ENCODE measurements at places on chromosomes 6 and 20. TPM values are rescaled to one million over a fixed set of nuclear protein-coding genes. Genes with fewer than 3 reads are reported as not detected.

DNA sequence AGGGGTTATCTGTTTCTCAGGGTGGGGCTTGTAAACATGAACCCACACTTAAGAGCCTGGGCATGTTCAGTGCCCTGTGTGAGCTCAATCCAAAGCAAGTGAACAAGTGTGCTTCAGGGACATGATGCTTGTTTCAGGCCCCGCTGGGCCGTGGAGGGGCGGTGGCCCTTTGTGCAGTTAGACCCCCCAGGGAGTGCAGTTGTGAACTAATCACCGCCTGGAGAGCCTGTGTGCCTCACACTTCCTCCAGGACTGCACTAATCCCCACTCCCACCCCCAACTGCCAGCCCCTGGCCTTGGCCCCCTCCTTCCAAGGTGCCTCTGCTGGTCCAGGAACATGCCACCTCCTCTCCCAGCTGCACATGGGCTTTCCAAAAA, 58.1 kb downstream of the RREB1 start:
- ATAC-seq, result no peak

DNA sequence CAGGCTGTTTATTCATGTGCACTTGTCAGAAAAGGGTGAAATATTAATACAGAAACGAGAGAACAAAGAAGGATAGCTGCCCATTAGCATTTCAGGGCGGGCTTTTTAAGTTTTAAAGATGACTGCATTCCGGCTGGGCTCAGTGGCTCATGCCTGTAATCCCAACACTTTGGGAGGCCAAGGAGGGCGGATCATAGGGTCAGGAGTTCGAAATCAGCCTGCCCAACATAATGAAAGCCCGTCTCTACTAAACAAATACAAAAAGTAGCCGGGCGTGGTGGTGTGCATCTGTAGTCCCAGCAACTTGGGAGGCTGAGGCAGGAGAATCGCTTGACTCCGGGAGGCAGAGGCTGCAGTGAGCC, 130.5 kb downstream of the HFE start:
- ATAC-seq, result no peak

DNA sequence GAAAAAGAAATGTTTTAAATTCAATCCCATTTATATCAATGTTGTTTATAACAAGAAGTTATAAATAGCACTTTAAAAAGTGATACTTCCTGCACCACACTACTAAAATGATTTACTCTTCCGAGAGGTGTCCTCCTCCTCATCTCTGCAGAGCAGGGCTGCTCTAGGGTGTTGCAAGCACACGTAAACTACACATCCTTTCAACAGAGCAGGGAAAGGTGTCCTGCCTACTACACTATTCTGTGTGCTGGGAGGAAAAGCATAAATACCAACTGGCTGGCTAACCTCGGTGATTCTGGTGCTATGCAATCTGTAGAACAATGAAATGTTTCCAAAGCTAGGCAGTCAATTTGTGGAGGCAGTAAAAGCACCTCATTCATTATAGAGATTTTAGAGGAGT, 89.5 kb upstream of the MAP7 start:
- ATAC-seq, result no peak

DNA sequence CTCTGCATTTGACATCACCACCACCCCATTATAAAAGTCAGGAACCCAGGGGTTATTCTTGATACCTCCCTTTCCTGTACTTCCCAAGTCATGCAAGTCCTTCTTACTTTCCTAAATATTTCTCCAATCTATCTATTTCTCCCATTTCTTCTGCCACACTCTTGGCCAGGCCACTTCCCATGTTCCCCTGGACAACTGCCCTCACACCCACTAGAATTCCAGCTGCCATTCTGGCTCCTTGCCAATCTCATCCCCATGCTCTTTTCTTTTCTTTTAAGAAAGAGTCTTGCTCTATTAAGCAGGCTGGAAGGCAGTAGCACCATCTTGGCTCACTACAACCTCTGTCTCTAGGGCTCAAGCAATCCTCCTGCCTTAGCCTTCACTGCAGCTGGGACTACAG, 15.2 kb downstream of the DEFB132 start:
- no peak for ATAC-seq

- ATAC-seq, result no peak
Measured at GRCh38 chr20:22159276-22159675, 425.1 kb downstream of the FOXA2 start.

DNA sequence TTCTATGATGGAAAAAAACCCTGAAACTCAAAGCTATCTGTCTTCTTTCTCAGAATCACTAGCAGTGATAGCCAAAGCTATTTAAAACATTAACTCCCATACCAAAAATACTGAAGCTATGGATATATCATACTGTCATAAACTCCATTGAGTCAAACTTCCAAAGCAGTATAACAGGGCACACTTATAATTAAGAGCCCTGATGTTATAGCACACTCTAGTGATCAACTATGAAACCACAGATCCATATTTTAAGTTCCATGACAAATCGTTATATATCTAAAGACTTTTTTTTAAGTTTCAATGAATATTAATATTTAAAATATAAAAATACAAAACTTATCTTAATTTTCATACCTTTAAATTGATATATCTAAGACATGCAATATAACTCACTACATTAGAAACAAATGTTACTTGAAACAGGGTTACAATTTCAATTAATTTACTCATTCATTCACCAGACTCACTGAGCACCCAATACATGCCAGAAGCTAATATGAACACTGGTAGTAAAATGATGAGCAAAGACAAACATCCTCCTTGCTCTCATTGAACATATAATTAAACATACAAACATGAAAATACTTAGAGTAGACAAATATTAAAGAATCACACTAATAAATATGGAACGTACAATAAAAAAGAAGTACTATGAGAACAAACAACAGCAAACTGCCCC, 69.3 kb downstream of the IBTK start:
- peak; percentile 72 for ATAC-seq

GRCh38 chr6:96809119-96809518, 28.2 kb downstream of the GPR63 start:
- ATAC-seq, result no peak

DNA sequence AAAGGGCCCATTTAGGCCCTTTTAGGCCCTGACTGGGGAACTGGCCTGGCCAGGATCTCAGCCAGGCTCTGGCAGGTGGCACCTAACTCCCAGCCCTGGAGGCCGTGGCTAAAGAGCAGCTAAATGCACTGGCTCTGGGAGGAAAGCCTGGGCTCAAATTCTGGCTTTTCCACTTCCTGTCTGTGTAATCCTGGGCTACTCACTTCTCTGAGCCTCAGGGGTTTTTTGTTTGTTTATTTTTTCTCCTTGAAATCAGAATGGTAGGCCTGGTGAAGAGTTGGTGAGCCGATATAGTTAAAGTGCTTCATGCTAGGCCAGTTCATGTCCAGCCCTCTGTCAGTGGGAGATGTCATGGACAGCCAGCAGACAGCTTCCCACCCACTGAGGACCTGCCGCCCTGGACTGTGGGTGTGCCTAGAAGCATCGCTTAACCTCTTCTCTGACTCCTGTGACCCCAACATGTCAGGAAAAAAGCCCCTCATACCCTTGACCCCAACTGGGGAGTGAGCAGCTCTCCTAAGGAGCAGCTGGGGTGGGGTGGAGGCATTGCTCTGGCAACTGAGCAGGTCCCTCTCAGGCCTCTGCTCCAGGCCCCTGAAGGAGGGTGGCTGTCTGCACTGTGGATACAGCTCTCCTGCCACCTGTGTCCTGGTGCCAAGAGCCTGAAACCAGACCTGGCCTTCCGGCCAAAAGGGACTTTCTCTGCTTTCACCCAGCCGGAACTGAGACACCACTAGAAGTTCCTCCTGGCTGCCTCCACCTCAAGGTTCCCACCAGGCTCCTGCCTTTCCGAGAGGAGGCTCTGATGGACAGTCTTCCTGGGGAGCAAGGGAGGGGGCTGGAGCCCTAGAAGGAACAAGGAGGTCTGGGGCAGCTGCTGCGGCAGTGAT, 57.2 kb upstream of the MYL9 start:
- no peak for ATAC-seq

DNA sequence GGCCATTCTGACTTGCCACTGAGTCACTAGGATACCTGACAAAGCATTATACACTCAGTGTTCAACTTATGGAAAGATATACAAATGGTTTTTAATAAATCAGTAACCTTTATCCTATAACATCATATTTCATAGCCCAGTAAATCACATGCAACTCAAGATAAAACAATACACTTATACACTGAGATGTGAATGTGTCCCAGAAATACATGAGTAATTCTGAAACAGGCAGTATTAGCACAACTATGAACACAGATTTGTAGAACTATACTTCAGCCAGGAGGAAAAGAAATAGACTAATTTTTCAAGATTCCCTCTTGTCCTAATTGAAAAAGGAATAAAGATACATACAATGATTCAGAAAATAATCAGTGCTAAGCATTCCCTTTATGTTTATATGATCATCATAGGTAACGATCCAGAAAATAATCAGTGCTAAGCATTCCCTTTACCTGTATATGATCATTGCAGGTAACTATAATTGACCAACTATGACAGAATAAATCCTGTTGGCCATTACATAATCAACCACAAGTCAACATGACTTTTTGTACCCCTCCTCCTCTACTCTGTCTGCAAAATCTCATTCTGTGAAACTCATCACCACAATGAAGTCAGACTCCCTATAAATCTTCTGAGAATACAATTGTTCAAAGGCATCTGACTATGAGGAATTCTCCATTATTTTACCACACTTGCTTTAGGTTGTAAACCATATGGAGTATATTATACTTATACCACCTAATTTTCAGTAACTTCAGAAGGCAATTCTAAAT, 30.3 kb downstream of the HACE1 start:
- no peak for ATAC-seq

GRCh38 chr6:42530751-42531150, 33.1 kb upstream of the UBR2 start:
- no peak for ATAC-seq

- ATAC-seq, result no peak
Measured at GRCh38 chr6:26514984-26515383, 14.9 kb downstream of the BTN1A1 start.

GRCh38 chr20:57658447-57658832, 38.2 kb upstream of the ZBP1 start:
- ATAC-seq, result no peak

GRCh38 chr20:47097691-47098622, 203.3 kb downstream of the EYA2 start:
- no peak for ATAC-seq

DNA sequence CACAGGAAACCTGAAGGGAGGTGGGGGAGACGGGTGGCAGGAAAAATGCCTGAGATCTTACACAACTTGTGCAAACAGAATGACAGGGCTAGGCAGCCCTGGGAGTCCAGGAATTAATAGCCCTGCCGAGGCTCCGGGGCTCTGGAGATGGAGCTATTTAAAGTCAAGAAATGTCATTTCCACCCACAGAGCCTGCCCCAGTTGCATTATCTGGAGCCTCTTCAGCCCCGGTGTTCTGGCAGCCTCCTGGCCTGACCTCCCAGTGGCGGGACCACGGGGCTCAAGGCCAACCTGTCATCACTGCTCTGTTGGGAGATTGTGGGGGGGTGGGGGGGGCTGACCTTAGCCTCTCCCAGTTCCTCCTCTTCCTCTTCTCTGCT, 28.5 kb upstream of the SCUBE3 start:
- no peak for ATAC-seq

GRCh38 chr6:56775498-56776166, 132.9 kb upstream of the DST start:
- no peak for ATAC-seq

DNA sequence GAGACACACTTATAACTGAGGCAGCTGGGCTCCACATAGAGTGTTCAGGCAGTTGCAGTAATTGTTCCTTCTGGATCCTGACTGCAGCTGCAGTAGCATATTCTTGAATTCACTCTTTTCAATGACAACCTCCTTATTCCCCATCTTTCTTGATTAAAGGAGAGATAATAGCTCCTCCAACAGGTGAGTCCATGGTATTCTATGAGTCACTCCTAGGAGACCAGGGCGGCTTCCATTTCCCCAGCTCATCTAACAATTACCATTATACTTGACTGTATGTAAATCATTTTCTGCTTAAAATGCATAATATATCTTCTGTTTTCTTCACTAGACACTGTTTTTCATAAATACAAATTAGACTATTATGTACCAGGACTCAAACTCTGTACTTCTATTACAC, 62.4 kb downstream of the TENT5A start:
- no peak for ATAC-seq

- ATAC-seq, result no peak
Measured at GRCh38 chr20:36481380-36482043, 59.8 kb upstream of the MYL9 start.

DNA sequence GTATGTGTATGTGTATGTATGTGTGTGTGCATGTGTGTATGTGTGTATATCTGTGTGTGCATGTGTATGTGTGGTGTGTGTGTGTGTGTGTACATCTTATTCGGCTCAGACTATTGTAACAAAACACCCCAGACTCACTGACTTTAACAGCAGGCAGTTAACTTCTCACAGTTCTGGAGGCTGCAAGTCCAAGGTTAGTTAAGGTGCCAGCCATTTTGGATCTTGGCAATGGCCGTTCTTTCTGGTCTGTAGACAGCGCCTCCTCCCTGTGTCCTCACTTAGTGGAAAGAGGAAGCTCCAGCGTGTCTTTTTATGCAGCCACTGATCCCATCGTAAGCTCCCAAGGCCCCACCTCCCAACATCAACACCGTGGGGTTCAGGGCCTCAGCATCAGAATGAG, 128.3 kb upstream of the THBS2 start:
- ATAC-seq, result no peak

- peak; percentile 22 for ATAC-seq
Measured at GRCh38 chr6:42199106-42199981, 4.6 kb upstream of the GUCA1B start.

GRCh38 chr6:112183271-112183671, 71.1 kb downstream of the LAMA4 start:
- no peak for ATAC-seq

DNA sequence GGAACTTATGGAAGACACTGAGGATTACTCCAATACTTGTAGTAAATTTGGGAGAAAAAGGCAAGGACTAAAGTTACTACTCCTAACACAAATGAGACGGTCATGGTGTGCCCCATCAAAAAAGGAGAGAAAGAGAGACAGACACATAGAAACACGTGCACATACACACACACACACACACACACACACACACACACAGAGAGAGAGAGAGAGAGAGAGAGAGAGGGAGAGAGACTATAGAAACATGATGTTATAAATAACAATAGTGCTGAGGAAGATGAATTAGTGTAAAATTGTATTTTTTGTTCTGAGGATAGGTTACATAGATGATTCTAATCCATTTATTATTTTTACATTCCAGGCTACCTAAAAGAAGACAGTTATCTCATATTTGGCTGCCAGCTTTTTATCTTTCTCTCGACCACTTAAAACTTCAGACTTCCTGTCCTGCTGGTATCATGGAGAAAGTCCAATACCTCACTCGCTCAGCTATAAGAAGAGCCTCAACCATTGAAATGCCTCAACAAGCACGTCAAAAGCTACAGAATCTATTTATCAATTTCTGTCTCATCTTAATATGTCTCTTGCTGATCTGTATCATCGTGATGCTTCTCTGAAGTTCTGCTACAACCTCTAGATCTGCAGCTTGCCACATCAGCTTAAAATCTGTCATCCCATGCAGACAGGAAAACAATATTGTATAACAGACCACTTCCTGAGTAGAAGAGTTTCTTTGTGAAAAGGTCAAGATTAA, 10.5 kb downstream of the PLN start:
- no peak for ATAC-seq

- no peak for ATAC-seq
Measured at GRCh38 chr6:80316686-80317231, 210.3 kb downstream of the BCKDHB start.

GRCh38 chr6:161233986-161234661, 39.7 kb downstream of the AGPAT4 start:
- no peak for ATAC-seq

GRCh38 chr6:37306624-37307222, 47.1 kb upstream of the RNF8 start:
- ATAC-seq, result no peak

The ZSCAN23 gene
- total RNA-seq, result 0.72 TPM

The KCNK16 gene
- not detected for total RNA-seq

The RIPPLY2 gene
- total RNA-seq, result not detected

The SNAI1 gene
- total RNA-seq, result 0.36 TPM

The LRP11 gene
- total RNA-seq, result 41.8 TPM

The WFDC12 gene
- total RNA-seq, result 5.1 TPM

Measured in esophagus mucosa (tissue), 1 donor.